ENCODE measurements at places on chromosomes 16 and 17.

GRCh38 chr16:29816694-29817441 is 916 bp downstream of the PAGR1 start:
- peak; percentile 78 for DNase-seq

DNA sequence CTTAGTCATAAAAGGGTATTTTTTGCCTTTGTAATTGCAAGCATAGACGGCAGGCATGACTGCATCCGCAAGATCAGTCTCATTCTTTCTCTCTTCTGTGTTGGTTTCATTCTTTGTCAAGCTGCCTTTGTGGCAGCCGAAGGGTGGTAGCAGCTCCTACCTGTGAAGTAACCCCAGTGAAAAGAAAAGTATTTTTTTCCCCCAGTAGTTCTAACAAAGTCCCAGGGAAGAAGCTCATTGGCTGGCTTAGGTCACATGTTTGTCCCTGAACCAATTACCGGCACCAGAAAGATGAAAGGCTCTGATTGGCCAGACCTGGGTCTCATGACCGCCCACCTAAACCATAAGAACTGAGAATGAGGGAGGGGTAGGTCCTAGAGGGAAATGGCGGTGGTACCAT is 110.7 kb downstream of the RAP1GAP2 start:
- DNase-seq: peak; percentile 77

- no peak for DNase-seq
These were observed 435.0 kb downstream of the MAF start for GRCh38 chr16:79165506-79165905.

GRCh38 chr16:66964049-66964448 is 3.0 kb downstream of the CES3 start:
- DNase-seq: no peak

GRCh38 chr16:49520492-49521038 is 147.0 kb downstream of the C16orf78 start:
- DNase-seq: no peak

GRCh38 chr17:4782652-4783051 is 3.5 kb downstream of the VMO1 start:
- DNase-seq: peak; percentile 11

DNA sequence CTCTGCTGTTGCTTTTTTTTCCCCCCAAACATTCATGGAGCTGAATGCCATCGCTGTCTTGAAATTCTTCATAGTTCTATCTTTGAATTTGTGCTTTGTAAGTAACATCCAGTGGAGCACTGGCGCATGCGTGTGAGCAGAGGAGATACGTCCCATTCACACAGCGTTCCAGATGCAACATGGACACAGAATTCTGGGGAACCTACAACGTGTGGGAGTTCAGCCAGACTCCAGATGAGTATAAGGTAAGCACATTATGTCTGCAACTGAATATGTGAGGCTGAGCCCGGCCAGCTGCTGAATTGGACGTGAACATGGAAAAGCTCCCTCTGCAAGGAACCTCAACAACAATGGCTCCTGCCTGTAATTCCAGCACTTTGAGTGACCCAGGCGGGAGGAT is 4.3 kb upstream of the ATP1B2 start:
- no peak for DNase-seq

- no peak for DNase-seq
These were observed 19.9 kb downstream of the C17orf100 start for GRCh38 chr17:6671431-6671830.

- no peak for DNase-seq
These were observed 6.9 kb downstream of the GNAO1 start for GRCh38 chr16:56198006-56198754.

DNA sequence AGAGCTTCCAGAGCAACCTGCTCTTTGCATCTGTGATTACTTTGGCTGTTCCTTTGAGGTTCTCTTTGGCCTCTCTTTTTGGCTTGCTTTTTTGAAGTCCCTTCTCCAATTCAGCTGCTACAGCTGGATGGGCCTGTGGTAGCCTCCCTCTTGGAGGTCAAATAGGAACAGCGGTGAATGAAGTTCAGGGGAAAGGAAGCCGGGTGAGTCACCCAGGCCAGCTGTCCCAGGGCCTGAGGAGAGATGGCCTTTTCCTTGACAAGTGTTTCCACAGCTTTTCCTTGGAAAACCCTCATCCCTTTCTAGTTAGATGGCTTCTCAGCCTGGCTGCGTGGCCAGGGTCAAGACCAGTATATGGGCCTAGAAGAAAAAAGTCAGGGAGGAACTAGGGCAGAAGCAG is 103.1 kb downstream of the STX8 start:
- no peak for DNase-seq

- DNase-seq: peak; percentile 73
These were observed 9.9 kb upstream of the NAGS start for GRCh38 chr17:43994272-43995149.

- no peak for DNase-seq
These were observed 20.3 kb downstream of the MSI2 start for GRCh38 chr17:57276621-57277020.
